ENCODE measurements at places on chromosomes 2 and 18.

DNA sequence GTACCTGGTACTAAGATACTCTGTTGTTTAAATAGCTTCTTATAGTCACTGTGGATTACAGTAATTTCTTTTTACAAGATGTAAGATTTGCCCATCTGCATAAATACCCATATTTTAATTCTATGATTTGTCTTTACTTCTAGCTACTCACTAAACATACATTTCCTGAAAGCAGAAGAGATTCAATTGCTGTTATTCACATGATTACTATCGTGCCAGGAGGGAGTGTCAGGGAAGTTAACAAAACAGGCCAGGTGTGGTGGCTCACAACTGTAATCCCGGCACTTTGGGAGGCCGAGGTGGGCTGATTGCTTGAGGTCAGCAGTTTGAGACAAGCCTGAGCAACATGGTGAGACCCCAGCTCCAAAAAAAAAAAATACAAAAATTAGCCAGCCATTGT, 33.8 kb downstream of the PRKCE start:
- no peak for DNase-seq

- no peak for DNase-seq
Observed at GRCh38 chr2:152065945-152066344, 32.9 kb downstream of the CACNB4 start.

- no peak for DNase-seq
Observed at GRCh38 chr2:71790226-71791060, 337.1 kb downstream of the DYSF start.

GRCh38 chr2:72579591-72580180, 246.1 kb downstream of the EXOC6B start:
- peak; percentile 56 for DNase-seq

- no peak for DNase-seq
Observed at GRCh38 chr2:215775106-215775505, 238.2 kb downstream of the MREG start.

DNA sequence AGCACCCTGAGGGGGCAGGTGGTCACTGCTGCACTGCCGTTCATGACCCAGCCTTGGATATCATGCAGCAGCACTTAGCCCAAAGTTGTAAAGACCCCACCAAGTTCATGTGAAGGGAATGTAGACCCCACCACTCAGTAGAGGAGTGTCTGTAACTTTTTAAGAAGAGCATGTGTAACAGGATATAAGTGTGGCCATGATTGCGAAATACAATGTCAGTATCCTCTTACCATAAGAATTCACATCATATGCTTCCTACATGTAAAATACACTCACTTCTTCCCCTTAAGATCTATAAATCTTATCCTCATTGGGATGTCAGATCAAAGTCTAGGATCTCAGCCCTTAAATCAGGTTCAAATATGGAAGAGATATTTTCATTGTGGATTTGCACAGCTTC, 276.9 kb downstream of the PTPRM start:
- DNase-seq, result no peak

DNA sequence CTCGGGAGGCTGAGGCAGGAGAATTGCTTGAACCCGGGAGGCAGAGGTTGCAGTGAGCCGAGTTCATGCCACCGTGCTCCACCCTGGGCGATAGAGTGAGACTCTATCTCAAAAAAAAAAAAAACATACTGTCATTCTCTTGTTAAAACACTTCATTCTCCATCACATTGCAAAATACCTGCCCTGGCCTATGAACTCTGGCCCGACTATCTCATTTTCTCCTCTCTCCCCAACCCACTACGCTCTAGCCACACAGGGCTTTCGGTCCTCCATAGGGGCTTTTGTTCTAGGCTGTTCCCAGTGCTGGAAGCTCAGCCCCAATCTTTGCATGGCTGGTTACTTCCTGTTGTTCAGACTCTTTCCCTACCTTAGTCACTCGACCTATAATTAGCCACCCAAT, 10.3 kb downstream of the CEP76 start:
- no peak for DNase-seq

DNA sequence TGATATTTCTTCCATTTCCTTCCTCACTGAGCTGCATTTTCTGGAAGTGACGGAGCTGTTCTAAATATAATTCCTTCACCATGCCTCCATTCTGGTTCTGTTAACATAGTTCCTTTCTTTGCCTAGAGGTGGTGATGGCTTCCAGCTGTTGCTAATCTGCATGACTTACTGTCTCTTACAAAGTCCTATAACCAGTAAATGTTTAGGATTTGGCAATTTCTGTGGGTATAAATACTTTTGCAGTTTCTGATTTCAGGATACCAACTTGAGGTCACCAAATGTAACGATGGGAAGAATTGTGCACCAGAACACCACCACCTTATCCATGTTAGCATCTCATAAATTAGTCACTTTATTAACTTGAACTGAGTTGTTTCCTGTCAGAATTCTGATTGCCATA, 101.7 kb upstream of the FN1 start:
- no peak for DNase-seq

- DNase-seq, result no peak
Observed at GRCh38 chr2:177174486-177174885, 38.1 kb upstream of the HNRNPA3 start.

DNA sequence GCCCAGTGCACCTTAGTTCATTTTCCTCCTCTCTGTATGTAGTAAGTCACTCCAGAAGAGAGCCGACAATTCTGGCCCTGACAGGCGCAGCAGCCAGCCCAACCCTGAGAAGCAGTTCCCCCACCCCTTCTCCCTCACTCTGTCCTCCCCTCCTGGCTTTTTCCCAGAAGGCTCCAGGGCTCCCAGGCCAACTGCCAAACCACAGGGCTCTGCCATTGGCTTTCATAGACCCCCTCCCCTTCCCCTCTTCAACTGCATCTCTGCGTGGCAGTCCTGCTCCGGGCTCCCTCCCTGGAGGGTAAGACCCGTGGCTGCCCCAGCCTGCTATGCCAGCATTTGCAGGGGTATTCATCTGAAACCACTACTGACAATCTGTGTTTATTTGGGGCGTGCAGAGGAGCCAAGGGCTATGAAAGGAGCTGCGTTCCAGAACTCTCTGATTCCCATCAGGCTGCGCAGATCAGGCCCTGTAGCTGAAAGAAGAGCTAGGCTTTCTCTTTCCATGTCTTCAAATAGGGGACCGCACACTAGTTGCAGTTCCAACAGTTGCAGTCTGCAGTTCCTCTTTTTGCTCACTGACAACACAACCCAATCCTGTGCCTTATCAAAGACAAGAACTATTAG, 388.6 kb upstream of the TNP1 start:
- peak; percentile 69 for DNase-seq

- no peak for DNase-seq
Observed at GRCh38 chr2:160368988-160369930, 124.3 kb downstream of the RBMS1 start.

DNA sequence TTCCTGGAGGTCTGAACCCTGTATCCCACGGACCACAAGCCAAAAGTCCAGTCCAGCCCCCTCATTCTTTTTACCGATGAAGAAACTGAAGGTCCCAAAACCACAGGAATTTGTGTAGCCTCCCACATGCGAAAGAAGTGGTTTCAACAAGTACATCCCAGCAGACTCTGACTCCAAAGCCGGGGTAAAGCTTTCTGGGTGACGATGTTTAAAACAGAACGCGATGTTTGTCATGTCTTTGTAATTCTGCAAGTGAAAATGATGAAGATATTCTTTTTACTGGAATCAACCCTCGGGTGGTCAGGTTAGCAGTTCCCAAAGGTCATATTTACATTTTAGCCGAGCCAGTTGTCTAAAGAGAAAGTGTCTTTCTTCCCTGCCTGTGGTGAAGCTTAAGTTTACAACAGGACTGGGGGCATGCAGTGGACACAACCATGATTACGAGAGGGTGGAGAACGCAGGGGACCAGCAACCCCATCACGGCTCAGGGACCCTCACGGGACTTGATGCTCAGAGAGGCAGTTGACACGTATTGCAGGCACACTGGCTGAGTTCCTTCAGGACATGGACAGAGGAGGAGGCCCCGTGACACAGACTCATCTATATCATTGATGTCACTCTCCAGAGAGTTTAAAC, 17.8 kb upstream of the TMEM131 start:
- no peak for DNase-seq

DNA sequence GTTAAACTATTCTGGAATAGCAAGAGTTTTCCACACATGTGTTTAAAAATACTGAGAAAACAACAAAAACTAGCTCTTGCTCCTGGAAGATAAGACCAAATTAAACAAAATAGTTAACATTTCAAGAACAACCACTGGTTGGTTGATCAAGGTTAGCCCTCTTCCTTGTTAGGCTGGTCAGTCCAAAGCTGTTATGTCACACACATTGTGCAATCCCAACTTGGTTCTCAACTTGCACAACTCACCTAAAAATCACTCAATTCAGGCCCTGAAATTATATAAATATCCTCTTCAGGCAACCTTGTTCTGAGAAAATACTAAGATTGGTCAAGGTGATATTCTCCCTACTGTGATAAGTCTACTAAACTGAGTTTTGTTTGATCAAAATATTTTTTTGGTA, 169.7 kb upstream of the LRP1B start:
- DNase-seq, result no peak

GRCh38 chr2:36362291-36362690, 6.7 kb downstream of the CRIM1 start:
- DNase-seq, result no peak

GRCh38 chr2:20212459-20212870, 12.5 kb downstream of the SDC1 start:
- DNase-seq, result peak; percentile 64

GRCh38 chr2:24010477-24011249, 778 bp downstream of the MFSD2B start:
- no peak for DNase-seq

DNA sequence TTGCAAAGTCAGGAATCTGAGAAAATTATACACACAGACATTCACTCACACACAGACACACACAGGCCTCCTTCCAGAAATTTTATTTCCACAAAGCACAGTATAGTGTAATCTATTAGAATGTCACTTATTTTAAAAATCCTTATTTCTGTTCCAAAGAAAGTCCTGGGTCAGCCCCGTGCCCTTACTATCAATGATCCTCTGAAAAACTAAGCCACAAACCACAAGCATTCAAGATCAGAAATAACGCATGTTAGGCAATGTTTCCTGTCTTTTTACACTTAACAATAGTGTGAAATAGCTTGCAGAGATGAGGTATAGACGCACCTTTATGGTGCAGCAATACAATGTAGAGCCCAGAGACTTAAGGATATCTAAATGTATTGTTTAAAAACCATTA, 25.8 kb downstream of the TBC1D8 start:
- no peak for DNase-seq

- no peak for DNase-seq
Observed at GRCh38 chr18:63158676-63159291, 160.8 kb downstream of the BCL2 start.

- no peak for DNase-seq
Observed at GRCh38 chr2:7060631-7061449, 143.6 kb downstream of the RNF144A start.

All from left lung (tissue), 14 donors.